ENCODE measurements at places on chromosomes 13 and 19. TPM values are rescaled to one million over a fixed set of nuclear protein-coding genes. Genes with fewer than 3 reads are reported as not detected.

The SHISA7 gene
- total RNA-seq: not detected

The FDX2 gene
- total RNA-seq: 14.6 TPM

DNA sequence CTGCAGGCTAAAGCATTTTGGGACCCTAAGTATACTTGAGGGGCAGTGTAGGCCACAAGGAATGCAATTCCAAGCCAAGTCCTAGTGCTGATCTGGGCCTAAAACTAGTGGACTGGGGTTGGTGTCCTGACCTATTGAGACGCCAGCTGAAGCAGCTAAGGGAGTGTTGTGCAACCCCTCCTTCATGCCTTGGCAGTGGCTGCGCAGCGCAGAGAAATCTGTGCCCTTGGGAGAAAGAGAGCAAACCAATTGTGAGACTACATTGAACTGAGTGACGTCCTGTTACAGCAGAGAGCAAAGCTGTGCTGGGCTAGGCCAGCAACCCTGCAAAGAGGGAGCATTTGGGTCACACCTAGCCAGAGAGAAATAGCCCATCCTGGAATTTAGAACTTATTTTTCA lies 2715.0 kb upstream of the PCDH20 start:
- DNase-seq: no peak

- no peak for DNase-seq
Observed at GRCh38 chr13:96678801-96679200, 315.5 kb downstream of the OXGR1 start.

GRCh38 chr13:45847554-45848224 lies 3.9 kb downstream of the SIAH3 start:
- no peak for DNase-seq

Measured in esophagus squamous epithelium (tissue), 5 donors.